ENCODE measurements at places on chromosomes 12 and 14. TPM values are rescaled to one million over a fixed set of nuclear protein-coding genes. Genes with fewer than 3 reads are reported as not detected.

Gene PTPRQ
- total RNA-seq: not detected

Gene STXBP6
- 19.3 TPM for total RNA-seq

Gene STON2
- total RNA-seq: 50.0 TPM

Gene PTCSC3
- total RNA-seq: not detected

Gene KRT79
- not detected for total RNA-seq

Gene TAS2R19
- total RNA-seq: 0.99 TPM

GRCh38 chr12:28177461-28177860 lies 12.8 kb upstream of the CCDC91 start:
- H3K4me3 ChIP-seq: no peak overlapping the region
- no peaks in the 10 kb centered on the region for H3K36me3 ChIP-seq

GRCh38 chr12:48266826-48267225 lies 63.7 kb upstream of the OR10AD1 start:
- no peaks in the 10 kb centered on the region for H3K4me1 ChIP-seq
- no peak overlapping the region for H3K27ac ChIP-seq
- H3K27me3 ChIP-seq: no peaks in the 10 kb centered on the region

DNA sequence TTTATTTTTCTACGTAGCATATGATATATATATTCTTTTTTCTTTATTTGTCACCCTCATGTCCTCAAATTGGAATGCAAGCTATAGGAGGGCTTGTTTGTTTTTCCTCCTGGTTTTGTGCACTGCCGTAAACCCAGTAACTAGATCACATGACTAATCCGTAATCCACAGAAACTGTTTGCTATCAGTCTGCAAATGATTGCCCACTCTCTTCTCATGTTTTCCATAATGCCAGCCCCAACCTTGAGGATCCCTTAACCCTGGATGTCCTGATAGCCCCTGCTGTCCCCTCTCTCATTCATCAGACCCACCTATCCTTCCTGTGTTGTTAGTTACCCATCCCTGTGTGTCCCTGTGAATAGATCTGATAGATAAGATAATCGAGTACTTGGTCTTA lies 94.0 kb downstream of the TSPAN9 start:
- no peaks in the 10 kb centered on the region for H3K27me3 ChIP-seq
- no peak overlapping the region for H3K4me3 ChIP-seq
- no peak overlapping the region for H3K27ac ChIP-seq
- peaks cover 17% of the 10 kb centered on the region for H3K4me1 ChIP-seq
- DNase-seq: no peak

DNA sequence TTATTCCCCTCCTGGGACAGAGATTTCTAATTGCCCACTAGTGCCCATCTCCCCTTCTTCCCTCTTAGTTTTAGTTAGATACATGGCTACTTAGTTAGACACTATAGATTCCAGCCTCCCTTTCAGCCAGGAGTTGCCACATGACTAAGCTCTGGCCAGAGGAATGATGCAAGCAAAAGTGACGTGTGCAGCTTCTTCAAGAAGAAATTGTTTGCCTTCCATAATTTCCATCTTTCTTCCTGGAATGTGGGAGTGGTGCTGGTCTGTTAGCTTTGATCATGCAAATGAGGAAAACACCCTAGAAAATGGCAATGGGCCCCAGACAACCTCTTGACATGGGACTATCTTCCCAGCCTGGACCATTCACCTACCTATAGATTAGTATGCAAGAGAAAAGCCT lies 21.4 kb downstream of the CCDC177 start:
- H3K36me3 ChIP-seq: no peaks in the 10 kb centered on the region
- no peaks in the 10 kb centered on the region for H3K4me1 ChIP-seq
- H3K27me3 ChIP-seq: no peaks in the 10 kb centered on the region

DNA sequence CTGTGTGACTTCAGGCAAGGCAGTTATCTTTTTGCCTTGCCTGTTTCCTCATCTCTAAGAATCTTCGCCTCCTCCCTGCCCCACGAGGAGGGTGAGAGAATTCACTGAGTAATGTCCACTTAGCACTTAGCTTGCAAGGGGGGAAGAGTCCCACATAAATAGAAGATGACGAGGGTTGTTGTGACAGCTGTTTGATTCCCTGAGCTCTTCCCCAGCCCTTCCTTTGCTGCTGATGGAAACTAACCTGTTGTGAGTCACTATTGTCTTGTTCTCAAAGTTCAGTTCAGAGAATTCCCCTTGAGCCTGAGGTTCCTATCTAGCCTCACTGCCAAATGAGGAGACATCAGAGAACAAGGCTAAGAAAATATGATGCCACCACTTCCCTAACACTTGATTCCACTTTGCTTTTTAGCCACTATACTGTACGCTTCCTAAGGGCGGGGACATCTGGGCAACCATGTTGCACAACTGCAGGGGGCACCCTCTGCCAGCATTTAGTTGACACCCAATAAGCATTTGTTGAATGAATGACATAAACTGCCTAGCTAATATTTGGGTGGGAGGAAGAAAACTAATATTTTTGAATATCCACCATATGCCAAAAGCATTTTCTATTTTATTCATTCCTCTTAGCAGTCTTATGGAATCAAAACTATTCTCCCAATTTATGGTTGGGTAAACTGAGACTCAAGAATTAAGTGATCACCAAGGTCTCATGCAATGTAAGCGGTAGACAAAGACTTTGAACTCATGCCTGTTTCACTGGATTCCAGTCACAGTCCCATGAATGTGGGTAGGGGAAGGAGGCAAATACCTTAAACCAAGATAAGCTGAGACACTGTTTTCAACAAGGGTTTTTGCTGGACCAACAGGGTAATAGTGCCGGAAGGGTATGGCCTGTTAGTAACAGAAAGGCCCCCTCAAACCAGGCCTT lies 77.6 kb downstream of the ZFP36L1 start:
- no peaks in the 10 kb centered on the region for H3K4me1 ChIP-seq
- H3K27me3 ChIP-seq: no peaks in the 10 kb centered on the region
- no peak overlapping the region for H3K27ac ChIP-seq
- no peak overlapping the region for H3K4me3 ChIP-seq
- no peaks in the 10 kb centered on the region for H3K36me3 ChIP-seq

DNA sequence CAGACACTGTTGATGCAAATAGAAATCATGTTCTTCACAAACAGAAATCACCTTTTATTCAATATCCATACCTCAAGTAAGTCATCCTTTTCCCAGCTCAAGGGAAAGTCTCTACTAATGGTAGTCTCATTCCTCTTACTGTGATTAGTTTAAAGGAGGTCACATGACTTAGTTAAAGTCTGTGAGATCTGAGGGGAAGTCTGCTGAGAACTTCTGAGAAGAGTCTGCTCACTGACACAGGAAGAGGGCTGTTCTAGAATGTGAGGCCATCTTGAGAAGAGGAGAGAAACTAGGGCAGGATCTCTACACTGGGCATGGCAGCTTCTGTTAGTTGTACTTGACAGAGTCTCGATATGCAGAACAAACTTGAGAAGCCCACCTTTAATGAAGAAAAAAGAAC lies 146.8 kb downstream of the C12orf42 start:
- no peaks in the 10 kb centered on the region for H3K4me1 ChIP-seq
- H3K4me3 ChIP-seq: no peak overlapping the region
- no peak for DNase-seq
- H3K36me3 ChIP-seq: no peaks in the 10 kb centered on the region
- no peaks in the 10 kb centered on the region for H3K27me3 ChIP-seq

All from H1 (cell line).